ENCODE measurements at places on chromosomes 16 and 17.

GRCh38 chr16:70678121-70678897 lies 7.5 kb downstream of the MTSS2 start:
- no peak for DNase-seq

DNA sequence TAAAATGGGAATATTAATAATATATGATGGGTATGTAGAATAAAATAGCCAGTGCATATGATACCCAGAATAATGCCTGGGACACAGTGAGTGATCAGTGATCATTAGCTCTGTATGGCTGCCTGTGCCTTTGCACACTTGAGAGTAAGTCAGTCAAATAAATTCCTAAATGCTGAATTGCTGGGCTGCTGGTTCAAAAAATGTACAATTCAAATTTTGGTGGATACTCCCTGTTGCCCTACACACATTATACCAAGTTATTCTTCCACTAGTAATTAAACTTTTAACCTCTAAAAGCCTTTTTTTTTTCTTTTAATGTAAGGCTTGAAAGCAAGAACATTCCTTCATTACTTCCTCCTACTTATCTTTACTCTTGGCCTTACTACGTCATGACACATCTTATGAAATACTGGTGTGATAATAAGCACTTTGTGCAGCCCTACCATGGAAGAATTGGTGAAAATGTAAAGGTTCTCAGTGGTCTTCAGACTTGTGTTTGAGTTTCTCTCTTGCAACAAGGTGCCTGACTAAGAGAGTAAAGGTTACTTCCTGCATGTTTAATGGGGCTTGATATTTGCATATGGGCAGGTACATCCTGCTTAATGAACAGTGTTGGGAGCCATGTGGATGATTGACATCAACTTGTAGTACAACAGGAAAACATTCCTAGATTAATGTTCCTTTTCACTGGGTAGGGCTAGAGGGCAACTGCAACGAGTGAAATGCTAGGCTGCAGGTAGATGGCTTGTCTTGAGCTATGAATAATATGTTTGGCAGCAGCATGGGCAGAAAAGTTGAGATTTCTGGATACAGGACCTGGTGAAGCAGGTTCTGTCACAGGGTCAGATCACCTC lies 84.3 kb downstream of the PRKCA start:
- DNase-seq = no peak

DNA sequence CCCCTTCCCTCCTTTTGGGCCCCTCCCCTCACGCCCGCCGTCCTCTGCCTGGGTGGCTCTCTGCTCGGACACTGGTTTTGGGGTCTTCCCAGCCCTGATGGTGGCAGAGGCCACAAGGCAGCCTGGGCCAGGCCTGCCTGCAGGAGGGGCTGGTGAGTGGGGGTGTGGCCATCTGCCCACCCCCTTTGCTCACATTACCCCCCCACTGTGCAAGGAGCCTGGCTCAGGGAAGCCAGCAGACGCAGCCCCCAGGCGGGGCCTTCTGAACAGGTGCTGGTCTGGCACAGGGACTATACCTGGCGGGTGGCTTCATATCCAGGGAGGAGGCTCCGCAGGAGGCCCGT lies 10.7 kb upstream of the ZFPM1 start:
- DNase-seq = no peak

DNA sequence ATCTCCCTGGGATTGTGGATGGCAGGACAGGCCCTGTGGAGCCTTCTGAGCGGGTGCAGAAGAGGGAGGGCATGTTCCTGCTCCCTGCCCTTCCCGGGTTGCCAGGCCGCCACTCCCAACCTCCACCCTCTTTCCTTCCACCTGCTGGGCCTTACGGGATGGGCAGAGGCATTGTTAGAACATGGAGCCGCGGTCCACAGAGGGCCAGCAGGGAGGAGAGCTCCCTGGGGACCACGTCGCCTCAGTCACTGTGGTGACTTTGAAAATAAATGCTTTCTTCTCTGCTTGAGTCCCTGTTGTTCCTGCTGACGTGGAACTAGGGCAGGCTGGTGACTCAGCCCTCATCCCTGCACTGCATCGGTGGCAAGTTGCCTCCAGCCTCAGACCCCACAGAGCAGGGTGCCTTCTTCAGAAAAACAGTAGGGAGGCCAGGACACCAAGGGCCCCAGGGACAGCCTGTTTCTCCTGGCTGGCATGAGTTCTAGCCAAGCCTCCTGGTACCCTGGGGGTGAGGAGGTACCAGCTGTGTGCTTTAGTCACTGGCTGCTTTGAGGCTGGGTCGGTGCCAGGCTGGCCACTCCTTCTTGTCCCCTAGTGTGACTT lies 224.9 kb downstream of the SEC14L1 start:
- no peak for DNase-seq

GRCh38 chr16:82917886-82918595 lies 291.3 kb downstream of the CDH13 start:
- DNase-seq = no peak

- DNase-seq = no peak
These were observed 401.0 kb upstream of the ZFHX3 start for GRCh38 chr16:73448970-73449369.

DNA sequence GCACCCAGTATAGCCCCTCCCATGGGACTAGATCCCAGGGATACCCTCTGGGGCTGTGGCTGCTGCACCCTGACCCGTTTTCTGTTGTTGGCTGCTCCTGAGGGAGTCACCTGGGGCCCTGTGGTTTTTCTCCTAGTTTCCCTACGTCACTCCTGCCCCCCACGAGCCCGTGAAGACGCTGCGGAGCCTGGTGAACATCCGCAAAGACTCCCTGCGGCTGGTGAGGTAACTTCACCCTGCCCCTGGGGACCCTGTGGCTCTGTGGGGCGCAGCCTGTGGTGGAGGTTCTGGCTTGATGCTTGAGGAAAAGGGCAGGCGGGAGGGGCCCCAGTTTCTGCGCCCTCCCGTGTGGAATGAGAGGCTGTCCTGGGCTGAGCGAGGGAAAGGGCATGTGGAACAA lies 27.2 kb downstream of the MGRN1 start:
- no peak for DNase-seq

- DNase-seq = peak; percentile 53
These were observed 25.3 kb downstream of the CMIP start for GRCh38 chr16:81469710-81470535.

DNA sequence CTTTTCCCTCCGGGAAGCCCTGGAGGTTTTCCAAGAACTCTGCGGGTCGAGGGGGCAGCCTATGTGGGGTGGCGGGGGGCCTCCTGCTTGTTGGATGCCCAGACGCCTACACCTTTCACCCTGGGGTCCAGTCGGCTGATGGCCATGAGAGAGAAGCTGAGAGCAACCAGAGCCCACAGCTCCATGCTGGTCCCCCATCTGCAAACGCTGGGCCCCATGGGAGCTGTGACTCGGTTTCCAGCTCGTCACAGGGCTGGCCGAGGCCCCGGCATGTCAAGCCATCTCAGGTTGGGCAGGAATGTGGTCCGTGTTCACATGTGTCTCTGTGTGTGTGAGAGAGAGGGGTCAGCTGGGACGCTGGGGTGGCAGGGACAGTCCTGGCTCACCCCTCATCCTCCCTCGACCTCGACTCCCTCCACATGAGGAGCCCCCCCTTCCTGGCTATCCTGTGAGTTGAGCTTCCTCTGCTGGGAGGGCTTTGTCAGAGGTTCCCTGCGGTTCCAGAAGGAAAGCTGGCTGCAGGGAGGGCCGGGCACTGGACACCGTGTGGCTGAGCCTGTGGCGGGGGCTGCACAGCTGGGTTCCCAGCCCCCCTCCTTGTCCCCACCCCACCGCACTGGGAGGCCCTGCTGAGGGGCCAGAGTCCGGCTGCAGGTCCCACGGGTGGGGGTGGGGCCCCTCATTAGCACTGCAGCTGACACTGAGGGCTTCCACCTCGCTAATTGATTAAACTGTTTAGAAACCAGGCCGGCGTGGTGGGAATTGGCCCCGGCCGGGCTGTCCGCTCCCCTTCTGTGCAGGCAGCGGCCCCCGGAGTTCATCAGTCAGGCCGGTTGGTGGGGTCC lies 19.1 kb downstream of the METRNL start:
- no peak for DNase-seq

- no peak for DNase-seq
These were observed 30.7 kb downstream of the SDK2 start for GRCh38 chr17:73613271-73614233.

DNA sequence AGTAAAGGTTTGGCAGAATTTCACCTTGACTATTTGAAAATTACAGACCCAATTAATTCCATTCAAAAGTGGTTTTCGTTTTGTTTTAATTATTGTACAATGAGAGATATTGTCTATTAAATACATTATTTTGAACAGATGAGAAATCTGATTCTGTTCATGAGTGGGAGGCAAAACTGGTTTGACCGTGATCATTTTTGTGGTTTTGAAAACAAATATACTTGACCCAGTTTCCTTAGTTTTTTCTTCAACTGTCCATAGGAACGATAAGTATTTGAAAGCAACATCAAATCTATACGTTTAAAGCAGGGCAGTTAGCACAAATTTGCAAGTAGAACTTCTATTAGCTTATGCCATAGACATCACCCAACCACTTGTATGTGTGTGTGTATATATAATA lies 72.6 kb downstream of the CDK12 start:
- no peak for DNase-seq

- no peak for DNase-seq
These were observed 200.4 kb downstream of the AXIN2 start for GRCh38 chr17:65360961-65361552.

- no peak for DNase-seq
These were observed 403 bp downstream of the TEPSIN start for GRCh38 chr17:81238490-81238814.

DNA sequence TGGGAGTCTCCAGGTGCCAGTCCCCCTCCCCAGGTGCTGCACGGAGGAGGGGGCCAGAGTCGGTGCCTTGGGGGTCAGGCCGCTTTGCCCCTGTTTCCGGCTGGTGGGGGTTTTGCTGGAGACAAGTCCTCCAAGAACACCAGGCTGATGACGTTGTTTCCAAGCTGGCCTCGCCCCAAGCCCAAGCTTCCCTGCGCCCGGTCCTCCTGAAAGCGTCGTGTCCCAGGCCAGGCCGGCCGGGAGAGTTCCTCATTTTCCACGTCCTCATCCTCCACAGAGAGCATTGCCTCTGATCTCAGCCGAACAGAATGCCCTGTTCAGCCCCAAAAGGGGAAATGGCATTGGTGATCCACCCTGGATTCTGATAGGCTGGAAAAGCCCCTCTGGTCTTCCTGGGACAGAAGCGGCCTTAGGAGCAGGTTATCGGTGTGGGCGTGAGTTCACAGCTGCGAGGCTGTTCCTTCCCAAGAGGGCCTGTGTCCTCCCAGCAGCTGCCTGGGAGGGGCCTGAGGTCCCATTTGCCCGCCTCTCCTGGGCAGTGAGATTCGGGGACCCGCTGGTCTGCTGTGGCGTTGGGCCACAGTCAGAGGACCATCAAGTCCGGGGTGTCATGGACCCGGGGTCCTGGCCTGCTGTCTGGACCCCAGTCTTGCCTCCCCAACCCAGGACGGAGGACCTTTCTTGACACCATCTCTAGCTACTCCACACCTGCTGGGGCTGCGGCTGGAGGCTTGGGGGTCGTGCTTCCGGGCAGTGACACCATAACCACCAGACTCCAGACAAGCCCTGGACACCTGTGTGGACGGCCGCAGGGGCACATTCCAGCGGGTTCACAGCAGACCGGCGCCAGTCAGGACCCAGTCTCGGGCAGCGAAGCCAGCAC lies 7.1 kb downstream of the SOX8 start:
- no peak for DNase-seq

DNA sequence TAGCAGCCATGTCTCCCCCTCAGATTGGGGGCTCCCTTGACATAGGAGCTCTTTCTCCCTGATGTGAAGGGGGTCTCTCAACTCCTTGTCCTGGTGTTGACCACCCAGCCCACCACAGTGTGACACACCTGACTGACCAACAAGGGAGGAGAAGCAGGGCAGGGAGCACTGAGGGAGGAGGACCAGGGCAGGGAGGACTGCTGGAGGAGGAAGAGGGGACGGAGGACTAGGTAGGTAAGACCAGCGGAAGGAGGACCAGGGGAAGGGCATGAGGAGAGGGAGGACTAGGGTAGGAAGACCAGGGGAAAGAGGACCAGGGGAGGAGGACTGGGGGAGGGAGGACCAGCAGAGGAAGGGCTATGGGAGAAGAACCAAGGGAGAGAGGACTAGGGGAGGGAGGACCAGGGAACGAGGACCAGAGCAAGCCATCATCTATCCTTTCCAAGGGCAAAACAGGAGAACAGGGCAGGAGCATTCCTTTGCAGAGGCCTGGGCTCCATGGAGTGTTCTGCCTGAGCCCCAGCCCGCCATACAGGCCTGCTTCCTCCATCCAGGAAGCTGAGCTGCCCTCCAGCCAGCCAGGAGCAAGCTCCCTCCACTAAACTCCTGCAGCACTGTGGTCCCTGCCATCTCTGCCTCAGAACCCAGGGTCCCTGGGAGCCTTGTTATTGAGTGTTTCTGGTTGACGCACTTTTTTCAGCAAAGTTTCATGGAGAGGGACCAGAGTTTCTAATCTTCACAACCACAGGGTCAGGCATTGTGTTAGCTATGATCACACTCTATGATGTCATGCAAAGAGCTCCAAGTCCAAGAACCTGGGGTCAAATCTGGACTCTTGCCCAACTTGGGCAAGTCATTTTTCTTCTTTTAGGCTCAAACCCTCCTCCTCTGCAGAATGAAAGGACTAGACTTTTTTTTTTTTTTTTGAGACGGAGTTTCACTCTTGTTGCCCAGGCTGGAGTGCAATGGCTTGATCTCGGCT lies 15.4 kb upstream of the KRT17 start:
- no peak for DNase-seq

- DNase-seq = no peak
These were observed 4.8 kb downstream of the SYNGR2 start for GRCh38 chr17:78173097-78173715.

Data from KG1 (cell line).